ENCODE measurements at places on chromosomes 7 and 10.

GRCh38 chr7:8035647-8036518 is 67.3 kb downstream of the GLCCI1 start:
- peak; percentile 16 for DNase-seq

- DNase-seq = no peak
Observed at GRCh38 chr7:81416659-81417058, 353.2 kb downstream of the HGF start.

DNA sequence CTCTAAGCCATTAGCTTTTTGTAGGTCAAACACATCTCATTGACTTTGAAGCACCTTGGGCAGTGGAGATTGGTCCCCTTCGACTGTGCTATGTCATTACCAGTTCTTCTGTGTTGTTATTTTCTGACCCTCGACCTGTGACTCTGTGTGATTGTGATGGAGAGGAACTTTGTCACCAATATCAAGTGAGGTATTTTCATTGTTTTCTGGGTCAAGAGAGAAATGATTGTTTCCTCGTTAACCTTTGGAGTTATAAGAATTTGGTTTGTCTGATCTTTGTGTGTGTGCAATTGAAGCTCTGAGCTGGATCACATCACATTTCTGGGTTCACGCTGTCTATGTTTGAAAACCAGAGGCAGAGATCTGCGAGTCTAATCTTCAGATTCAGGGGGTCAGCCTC is 432.2 kb upstream of the KLF6 start:
- no peak for DNase-seq

DNA sequence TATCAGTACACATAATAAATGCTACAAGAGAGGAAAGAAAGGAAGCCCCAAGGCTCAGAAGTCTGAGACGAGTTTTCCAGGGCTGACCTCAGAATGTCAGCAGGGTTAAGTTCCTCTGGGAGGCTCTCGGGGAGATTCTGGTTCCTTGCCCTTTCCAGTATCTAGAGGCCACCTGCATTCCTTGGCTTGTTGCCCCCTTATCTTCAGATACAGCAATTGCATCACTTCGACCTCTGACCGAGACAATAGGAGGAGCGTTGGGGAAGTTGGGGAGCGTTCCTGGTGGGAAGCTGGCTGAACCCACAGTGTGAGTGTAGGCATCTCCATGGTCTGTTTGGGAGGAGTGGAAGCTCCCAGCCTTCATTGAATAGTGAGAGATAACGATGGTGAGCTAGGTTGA is 72.0 kb upstream of the MTPN start:
- DNase-seq = no peak

- DNase-seq = no peak
Observed at GRCh38 chr7:142485617-142486226, 227.9 kb upstream of the PRSS58 start.

GRCh38 chr10:44552726-44553125 is 167.8 kb upstream of the CXCL12 start:
- DNase-seq = peak; percentile 72

- DNase-seq = no peak
Observed at GRCh38 chr7:5777932-5778331, 3.5 kb downstream of the RNF216 start.

GRCh38 chr7:55210176-55210575 is 155.0 kb upstream of the LANCL2 start:
- DNase-seq = no peak

DNA sequence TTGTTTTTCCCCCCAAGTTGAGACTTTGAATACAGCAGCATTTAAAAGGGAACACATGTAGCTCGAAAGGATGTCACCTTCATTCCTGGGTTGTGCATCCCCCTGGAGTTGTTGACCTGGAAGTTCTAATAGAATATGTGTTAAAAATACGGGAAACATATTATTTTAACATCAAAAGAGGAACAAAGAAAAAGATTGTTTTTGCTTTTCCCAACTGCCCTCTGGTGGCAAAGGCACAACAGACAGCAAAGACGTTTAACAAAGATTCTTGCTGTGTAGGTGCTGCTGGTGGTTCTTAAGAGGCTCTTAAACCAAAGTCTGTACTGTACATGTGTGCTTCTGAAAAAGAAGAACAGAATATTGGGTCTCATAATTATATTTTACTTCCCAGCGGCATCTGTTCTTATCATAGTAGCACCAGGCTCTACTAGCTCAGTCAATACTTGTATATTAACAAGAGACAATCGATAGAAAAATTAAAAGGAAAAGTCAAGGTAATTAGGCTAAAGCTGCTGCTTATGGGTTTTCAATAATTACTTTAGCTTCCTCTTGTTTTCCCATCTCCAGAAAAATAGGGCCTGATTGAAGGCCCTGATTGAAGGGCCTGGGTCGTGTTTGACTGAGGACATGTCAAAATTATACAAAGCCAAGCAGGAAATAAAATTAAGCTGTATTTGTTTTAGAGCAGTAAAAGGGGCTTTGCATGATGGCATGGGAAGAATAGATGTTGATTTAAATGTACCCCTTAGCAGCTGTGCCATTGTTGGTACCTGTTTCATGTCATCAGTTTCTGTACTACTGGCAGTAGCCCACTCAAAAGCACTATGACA is 384.2 kb upstream of the LRGUK start:
- DNase-seq = peak; percentile 50

GRCh38 chr10:34405611-34406462 is 409.3 kb downstream of the PARD3 start:
- DNase-seq = peak; percentile 44

DNA sequence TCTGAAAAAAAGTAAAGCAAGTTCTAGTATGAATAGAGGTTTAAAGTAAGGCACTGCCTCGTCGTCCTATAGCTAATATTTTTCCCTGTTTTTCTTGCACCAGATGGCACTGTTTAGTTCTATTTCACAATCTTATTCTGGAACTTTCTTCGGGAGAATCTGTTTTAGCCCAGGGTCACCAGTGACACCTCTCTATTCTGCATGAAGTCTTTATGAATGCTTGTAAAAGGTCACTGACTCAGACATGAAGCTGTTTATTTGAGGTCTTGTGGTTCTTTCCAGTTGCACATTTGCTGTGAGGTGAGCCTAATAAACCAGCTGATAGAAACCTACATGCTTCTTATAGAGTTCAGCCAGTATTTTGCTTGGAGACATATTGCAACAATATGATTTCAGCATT is 444.3 kb downstream of the AUTS2 start:
- peak; percentile 83 for DNase-seq

GRCh38 chr7:9978106-9979064 is 995.3 kb upstream of the PHF14 start:
- no peak for DNase-seq

DNA sequence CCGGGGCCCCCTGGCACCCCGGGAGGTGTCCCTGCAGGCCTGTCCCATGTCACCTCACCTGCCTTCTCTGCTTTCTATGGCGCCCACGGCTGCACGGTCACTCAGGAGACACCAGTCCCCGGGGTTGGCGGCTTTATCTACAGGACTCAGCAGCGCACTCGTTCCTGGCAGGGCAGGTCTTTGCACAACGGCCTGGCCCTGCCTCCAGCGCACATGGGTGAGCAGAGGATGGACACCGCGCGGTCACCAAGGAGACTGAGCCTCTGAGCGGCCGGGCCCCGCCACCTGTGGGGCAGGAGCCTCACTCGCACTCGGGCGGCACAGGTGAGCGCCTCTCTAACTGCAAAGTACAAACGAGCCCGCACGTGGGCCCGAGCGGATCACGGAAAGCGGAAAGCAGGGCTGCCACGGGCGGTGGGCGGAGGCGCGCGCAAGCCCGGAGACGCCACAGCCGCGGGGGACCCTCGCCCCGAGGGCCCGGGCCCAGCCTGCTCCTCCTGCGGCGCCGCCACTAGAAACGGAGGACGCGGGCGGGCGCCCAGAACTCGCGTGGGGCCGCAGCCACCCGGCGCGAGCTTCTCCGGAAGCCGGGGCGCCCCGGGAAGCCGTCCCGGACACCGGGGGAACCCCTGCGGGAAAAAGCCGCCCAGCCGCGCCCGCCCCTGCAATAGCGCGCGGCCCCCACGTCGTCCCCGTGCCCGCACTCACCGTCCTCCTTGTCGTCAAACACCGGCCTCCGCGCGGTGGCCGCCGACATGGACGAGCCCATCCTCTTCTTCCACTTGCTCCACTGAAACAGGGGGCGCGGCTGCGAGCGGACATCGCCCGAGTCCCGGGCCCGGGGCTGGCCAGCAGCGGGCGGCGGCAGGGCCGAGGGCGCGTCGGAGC is 642 bp downstream of the STK32C start:
- DNase-seq = no peak

DNA sequence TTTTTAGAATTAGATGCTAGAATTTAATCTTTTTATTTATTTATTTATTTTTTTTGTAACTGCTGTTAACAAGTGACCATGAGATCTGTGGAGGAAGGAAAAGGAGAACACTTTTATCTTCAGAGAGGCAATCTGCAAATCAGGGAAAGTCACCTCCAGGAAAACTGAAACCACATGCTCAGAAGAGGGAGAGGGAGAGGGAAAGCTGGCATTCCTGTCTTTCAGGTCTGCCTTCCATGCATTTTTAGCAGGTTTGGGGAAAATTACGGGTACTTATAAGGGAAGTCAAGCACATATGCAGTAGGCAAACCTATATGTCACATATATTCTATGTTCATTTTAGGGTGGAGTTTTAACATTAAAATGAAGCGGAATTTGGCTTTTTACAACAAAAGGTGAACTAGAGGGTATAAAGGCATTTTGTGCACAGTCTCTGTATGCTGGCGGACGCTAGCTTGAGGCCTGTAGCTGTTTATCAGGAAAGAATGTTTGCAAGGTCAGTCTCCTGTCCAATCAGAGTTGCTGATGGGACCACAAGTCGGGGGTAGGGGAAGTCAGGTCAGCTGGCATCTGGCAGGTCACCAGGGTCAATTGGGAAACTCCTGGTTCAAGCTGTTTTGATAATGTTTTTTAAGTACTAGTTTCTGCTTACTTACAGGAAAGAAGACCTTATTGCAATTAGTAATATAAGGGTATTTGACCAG is 333.5 kb downstream of the GPR158 start:
- no peak for DNase-seq

DNA sequence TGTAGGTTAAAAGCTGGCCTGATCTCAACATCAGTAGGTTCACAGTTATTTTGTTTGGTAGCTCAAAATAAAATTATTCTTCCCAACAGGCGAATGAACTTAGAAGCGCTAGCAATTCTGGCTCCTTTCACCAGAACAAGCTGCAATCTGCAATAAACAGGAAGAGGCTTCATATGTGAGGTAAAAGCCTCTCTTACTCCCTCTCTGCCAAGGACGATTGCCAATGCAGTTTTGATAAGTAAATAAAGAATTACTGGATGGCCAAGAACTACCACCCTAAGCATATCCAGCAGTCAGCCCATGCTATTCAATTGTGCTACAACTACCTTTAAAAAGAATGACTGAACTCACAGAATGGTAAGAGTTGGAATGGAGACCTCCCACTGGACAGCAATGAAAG is 150.0 kb upstream of the LAMB4 start:
- DNase-seq = no peak

DNA sequence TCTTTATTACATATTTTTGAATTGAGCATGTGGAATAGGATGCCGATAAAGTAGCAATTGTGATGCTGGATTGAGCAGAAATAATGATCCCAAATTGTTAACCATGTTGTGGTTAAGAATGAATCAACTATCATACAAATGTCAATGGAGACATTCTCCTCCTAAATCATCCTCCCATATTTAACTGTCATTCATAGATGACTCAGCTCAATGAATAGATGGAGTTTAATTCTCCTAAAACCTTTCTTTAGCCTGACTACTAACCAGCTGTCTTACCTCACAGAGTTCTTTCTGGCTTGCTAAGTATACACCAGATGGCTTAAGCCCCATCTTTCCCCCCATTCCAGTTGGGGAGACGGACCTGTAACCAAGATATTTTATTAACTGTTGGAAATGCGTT is 23.4 kb upstream of the NPS start:
- no peak for DNase-seq

GRCh38 chr10:78857193-78857592 is 211.6 kb upstream of the ZMIZ1 start:
- DNase-seq = no peak

GRCh38 chr7:418636-419280 is 100.9 kb downstream of the PDGFA start:
- no peak for DNase-seq

All from foreskin fibroblast (primary cell).